ENCODE measurements at places on chromosomes 7 and 10.

- no peak for DNase-seq
Observed at GRCh38 chr7:151864081-151864480, 12.8 kb downstream of the PRKAG2 start.

DNA sequence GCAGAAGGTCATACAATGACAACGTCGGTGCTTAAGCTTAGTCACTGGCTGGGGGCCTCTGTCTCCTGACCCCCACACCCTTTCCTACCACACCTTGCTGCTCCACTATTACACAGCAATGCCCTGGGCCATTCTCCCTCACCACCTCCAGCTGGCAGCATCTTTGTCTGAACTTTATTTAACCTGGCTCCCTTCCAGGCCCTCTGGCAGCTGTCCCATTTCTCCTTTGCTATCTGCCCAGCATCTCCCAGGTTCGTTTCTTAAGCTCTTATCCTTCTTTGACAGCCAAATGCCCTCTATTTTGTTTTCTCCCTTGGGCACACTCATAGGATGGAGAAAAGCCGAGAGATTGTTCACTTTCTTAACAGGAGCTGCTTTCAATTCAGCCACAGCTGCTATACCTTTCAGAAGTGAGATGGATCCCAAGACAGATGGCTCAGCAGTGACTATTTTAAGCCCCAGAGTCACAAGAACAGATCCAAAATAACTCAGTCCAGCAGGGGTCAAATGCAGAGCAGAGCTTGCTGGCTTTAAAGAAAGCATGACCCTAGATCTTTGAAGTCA, 1277.1 kb upstream of the AUTS2 start:
- DNase-seq, result peak; percentile 81

DNA sequence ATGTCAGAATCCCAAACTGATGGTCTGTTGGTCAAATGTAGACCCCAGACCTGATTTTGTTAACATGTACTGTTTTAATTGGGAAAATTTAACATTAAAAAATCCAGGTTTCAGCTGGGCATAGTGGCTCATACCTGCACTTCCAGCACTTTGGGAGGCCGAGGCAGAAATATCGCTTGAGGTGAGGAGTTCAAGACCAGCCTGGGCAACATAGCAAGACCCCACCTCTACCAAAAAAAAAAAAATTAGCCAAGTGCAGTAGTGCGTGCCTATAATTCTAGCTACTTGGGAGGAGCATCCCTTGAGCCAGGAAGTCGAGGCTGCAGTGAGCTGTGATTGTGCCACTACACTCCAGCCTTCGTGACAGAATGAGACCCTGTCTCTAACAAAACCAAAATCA, 15.9 kb upstream of the CAMK2G start:
- no peak for DNase-seq

GRCh38 chr10:71184421-71184820, 27.9 kb upstream of the UNC5B start:
- no peak for DNase-seq

GRCh38 chr10:24971374-24971773, 19.0 kb upstream of the PRTFDC1 start:
- DNase-seq, result no peak

- no peak for DNase-seq
Observed at GRCh38 chr7:138982204-138982623, 1.0 kb upstream of the KIAA1549 start.

- no peak for DNase-seq
Observed at GRCh38 chr7:131898418-131898817, 342.0 kb upstream of the PODXL start.

- DNase-seq, result no peak
Observed at GRCh38 chr7:50393547-50394252, 56.5 kb downstream of the FIGNL1 start.

DNA sequence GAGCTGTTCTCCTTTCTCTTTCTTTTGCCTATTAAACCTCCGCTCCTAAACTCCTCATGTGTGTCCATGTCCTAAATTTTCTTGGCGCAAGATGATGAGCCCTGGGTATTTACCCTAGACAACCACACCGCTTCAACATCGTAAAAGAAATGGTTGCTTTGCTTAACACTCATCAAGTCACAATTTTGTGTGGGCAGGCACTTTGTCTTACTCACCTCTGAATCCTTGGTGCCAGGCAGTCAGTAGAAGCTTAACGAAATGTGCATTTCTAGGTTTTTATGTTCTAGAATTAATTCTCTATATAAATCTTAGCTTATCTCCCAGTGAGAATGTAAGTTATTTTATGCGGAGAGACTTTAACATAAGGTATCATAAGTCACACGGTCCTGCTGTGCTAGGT, 478.7 kb downstream of the CALN1 start:
- DNase-seq, result no peak

DNA sequence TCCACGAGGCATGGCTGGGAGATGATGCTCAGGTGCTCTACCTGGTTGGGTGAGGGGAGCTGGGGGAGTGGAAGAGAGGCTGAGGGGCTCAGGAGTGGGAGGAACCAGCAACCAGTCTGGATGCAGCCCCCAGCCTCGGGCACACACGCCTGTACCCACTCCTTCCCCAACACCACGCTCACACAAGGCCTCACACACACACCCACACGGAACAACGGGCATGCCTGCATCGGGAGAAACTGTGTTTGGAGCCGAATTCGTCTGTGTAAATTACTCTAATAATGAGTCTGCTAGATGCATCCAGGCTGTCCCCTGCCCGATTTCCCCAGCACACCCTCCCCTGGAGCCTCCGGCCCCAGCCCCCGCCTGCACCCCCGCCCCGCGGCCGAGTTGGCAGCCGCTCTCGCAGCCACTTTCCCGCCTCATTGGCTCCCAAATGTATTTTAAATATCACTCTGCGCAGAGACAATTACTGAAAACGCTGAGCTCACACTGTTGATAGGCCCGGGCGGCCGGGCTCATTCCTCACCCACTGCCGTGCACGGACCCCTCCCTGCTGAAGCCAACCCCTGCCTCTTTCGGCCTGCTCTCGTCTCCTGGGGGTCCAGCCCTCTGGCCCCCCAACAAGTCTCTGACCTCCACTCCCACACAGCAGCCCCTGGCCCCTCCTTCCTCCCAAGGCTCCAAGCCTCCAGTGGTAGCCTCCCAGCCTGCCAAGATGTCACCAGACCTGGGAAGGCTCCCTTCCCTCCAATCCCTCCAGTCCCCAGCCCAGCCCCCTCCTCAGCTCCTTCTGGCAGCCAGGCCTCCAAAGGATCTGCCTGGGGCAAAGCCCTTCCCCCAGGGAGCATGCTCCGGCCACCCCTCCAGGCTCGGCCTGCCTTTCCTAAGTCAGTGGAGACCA, 11.1 kb downstream of the H2BK1 start:
- DNase-seq, result peak; percentile 41

GRCh38 chr7:2843711-2844152, 376 bp downstream of the GNA12 start:
- DNase-seq, result peak; percentile 51

DNA sequence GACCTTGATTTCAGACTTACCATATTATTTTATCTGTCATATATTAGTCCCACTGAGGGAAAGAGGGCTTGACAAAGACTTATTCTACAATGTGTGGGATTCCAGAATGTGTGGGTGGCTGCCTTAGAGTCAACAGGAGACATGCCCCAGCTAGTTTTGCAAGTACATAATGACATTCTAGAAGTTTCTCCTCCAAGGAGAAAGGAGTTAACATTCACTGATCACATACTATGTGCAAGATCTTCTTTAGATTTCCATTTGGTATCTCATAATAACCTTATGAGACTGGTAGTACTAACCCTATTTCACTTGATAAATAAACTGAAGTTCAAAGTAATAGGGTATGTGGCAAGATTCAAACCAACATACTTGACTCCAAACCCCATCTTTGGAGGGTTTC, 25.2 kb downstream of the IRF5 start:
- no peak for DNase-seq

DNA sequence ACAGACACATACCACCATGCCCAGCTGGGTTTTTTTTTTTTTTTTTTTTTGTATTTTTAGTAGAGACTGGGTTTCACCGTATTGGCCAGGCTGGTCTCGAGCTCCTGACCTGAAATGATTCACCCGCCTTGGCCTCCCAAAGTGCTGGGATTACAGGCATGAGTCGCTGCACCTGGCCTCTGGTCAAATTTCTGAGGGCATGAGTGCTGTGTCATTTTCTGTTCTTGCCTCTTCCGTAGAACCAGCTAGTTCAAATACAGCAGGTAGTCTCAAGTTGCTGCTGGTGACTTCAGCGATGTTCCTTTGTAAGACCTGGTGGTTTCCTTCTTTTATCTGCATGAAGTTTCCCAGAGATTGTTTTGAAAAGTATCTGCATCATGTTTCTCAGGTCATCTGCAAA, 134.8 kb upstream of the SHH start:
- no peak for DNase-seq
